ENCODE measurements at places on chromosomes 1 and 21.

DNA sequence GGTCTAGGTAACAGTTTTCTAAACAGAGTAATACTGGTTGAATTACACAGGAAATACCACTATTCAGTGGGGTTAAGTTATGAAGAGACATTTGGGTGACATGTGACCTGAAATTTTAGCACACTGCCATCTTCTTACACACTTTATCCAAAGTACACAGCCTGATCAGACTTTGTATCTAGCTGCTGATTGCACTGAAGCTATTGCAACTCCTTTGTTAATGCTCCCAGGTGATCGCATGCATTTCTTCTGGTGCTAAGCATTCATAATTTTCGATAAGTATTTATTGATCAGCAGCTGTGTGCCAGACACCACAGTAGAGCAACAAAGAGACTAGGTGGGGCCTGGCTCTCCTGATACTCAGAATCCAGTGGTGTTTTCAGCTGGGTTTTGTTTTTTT is 52.4 kb downstream of the AK4 start:
- no peak for DNase-seq

DNA sequence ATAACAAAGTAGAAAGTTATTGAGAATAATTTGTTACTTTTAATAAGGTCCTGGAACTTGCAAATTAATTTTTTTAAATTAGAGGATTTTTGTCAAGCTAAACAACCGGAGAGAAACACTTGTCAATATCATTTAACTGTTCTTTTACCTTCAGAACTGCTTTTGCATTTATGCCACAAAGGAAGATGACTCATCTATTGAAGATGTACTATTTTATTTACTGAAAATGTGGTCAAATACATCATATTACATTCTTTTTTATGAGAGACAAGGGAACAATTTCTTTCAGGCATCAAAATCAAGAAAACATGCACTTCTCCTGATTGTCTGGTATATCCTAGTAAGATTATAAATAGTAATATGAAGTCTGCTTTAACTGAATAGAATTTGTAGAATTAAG is 558.2 kb upstream of the PRMT6 start:
- no peak for DNase-seq

- DNase-seq = no peak
Observed at GRCh38 chr1:2112280-2112701, 62.1 kb downstream of the PRKCZ start.

- no peak for DNase-seq
Observed at GRCh38 chr1:104182251-104182650, 432.6 kb downstream of the AMY1C start.

- DNase-seq = no peak
Observed at GRCh38 chr1:33039840-33040239, 3.2 kb upstream of the AK2 start.

Data from brain (organoid and tissue), 16 donors.